ENCODE measurements at places on chromosomes 2 and 18.

DNA sequence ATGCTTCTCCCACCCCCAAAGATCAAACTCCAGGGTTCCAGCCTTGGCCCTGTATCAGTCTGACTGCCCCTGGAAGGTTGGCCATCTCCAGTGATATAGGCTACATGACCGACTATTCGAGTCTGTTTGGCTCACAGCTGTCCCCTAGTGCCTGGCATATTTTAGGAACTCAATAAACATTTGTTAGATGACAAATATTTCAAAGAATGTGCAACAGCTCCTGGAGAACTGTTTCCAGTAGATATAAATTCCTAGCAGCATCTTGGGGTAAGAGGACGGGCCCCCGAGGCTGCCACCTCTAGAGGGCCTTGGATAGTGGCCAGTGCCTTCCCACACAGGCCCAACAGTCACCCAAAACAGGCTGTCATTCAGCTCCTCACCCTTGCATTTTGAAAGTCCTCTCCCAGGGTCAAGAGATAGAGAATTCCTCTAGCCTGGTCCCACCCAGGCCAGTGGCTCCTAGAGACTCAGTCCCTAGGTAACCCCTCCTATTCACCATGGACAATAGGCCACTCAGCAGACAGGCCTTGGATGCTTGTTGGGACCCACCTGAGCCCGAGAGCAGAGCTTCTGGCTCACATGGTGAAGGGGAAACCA lies 45.1 kb upstream of the ATP6V1B1 start:
- no peak for DNase-seq

DNA sequence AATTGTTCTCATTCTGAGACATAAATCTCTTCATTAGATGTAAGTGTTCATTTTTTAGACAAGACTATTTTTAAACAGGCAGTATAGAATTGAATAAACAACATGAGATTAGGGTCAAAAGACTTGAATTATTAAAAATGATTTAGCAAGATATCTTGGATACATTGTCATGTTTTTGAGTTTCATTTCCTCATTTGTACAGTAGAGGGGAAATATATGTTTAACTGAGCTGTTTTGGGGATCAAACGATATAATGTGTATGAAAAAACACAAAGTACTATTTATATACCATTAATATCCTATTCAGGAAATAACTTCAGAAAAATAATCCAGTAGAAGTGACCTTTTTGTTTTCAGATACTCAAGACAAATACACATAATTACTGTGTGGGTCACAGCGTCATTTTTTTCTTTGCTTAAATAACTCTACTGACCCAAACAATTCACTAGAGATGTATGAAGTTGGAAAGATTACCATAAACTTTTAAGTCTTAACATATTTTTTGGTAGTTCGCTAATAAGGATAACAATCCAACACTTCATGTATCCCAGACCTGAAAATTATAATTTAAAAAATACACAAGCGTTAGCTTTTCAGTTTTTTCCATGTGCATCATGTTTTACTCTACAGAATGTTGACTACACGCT lies 896 bp upstream of the ASXL3 start:
- DNase-seq: no peak

- DNase-seq: no peak
Measured at GRCh38 chr2:189165656-189166380, 13.7 kb downstream of the COL5A2 start.

GRCh38 chr2:40512256-40512655 lies 60.4 kb upstream of the SLC8A1 start:
- no peak for DNase-seq

- DNase-seq: no peak
Measured at GRCh38 chr2:181985632-181986205, at the start of gene PPP1R1C. PPP1R1C (plus strand) TSS chr2:181985853; CDS start chr2:181986111, 258 bp downstream.

- DNase-seq: peak; percentile 82
Measured at GRCh38 chr18:48827291-48828193, 123.2 kb downstream of the SMAD7 start.

GRCh38 chr2:218003981-218004419 lies 1.2 kb upstream of the TNS1 start:
- DNase-seq: peak; percentile 79

- no peak for DNase-seq
Measured at GRCh38 chr2:227503433-227504406, 31.8 kb downstream of the AGFG1 start.

GRCh38 chr2:13676269-13676668 lies 956.2 kb upstream of the LRATD1 start:
- DNase-seq: no peak

All from right forelimb (tissue), 1 donor.